Daoy (cell line): ENCODE measurements at places on chromosomes 6 and 20. TPM values are rescaled to one million over a fixed set of nuclear protein-coding genes. Genes with fewer than 3 reads are reported as not detected.

- DNase-seq: peak; percentile 75
Observed at GRCh38 chr6:35727231-35727934, 9.4 kb upstream of the ARMC12 start.

GRCh38 chr20:10077081-10077471 lies 42.3 kb downstream of the ANKEF1 start:
- DNase-seq: no peak

GRCh38 chr6:43669922-43670622 lies 17.5 kb downstream of the MRPS18A start:
- DNase-seq: no peak

- no peak for DNase-seq
Observed at GRCh38 chr6:90066697-90067096, 172.4 kb downstream of the GJA10 start.

Gene RNF8
- 40.3 and 73.5 TPM in 2 replicates for total RNA-seq

Gene CTSZ
- 82.4 and 127 TPM in 2 replicates for total RNA-seq
